ENCODE measurements at places on chromosomes 3 and 15. TPM values are rescaled to one million over a fixed set of nuclear protein-coding genes. Genes with fewer than 3 reads are reported as not detected.

GRCh38 chr15:61828860-61829513, 231.3 kb downstream of the VPS13C start:
- DNase-seq, result no peak

DNA sequence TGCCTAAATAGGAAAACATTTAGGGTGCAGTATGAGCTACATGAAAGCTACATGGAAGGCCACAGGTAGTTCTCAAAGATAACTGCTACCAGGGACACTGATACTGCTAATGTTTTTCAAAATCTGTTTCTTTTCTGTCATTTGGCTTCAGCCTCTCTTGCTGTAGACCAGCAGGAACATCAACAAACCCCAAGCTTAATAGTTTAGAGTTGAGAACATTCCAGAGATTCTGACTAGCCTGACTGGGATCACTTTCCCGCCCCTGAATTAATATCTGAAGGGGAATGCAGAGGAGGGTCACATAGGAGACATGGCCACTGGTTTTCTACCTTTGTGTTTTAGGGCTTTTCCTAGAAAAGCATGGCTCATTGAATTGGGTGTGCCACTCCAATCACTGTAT, 16.9 kb upstream of the C3orf38 start:
- DNase-seq, result no peak

Gene MCTP2
- 17.0 TPM for total RNA-seq

Gene KIF9
- 7.2 TPM for total RNA-seq

Gene ABHD17C
- total RNA-seq, result 6.3 TPM

DNA sequence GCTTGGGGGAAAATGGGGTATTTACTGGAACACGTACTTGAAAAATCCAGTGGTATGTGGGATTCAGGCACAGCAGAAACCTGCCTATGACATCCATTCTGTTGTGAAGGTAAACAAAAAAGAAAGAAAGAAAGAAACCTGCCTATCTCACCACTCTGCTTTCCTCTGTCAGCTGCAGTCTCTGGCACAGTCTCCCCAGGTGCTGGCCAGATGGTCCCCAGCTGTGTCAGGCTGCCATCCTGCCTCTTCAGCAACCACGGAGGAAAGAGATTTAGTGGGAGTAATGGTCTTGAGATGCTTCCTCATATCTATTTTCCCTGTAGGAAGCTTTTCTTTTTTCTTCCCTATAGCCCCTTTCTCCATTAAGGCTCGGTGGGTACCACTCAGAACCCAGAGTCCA, 2.5 kb upstream of the PXYLP1 start:
- no peak for DNase-seq
